ENCODE measurements at places on chromosomes 7 and 10. TPM values are rescaled to one million over a fixed set of nuclear protein-coding genes. Genes with fewer than 3 reads are reported as not detected.
A peak's percentile ranks its signal among the peaks of the same experiment; 100 is the strongest.

The FGL2 gene
- total RNA-seq: 3.1 TPM

The FBXL13 gene
- 0.66 TPM for total RNA-seq

The DEPP1 gene
- 0.11 TPM for total RNA-seq

The CPVL gene
- 1.0 TPM for total RNA-seq

DNA sequence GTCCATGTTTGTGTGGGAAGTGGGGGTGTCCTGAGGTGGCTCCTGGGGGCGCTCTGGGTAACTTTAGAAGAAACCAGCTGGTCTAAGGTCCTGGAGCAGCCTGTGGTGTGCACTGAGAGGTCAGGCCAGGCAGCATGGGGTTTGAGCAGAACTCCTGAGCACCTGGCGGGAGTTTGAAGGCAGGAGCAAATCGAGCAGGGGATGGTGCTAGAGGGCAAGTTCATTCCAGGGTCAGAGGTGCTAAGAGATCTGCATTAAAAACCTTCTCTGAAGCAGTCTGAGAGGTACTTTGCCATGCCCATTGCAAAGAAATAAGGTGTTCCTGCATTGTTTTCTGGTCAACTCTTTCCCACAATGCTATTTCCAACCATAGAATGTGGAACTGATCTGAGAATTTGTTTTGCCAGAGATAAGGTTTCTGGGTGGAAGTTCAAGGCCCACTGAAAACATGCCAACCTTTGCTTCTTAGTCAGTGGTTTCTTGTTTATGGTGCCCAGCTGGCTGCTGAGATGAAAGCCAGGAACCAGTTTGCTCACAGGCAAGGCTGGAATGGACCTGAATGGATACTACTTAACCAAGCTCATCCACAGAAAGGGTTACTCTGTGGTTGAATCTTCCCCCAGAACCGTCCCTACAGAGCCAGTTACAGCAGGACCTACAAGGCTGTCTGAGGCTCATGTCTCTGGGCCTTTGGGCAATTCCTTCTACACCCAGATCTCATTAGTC is 136.3 kb upstream of the TMEM72 start:
- no peaks in the 10 kb centered on the region for H3K36me3 ChIP-seq
- H3K4me1 ChIP-seq: no peaks in the 10 kb centered on the region
- H3K27me3 ChIP-seq: peaks cover 6% of the 10 kb centered on the region
- no peak for DNase-seq
- H3K4me3 ChIP-seq: no peak overlapping the region
- H3K27ac ChIP-seq: no peak overlapping the region

GRCh38 chr10:75662715-75663114 is 231.3 kb downstream of the LRMDA start:
- H3K36me3 ChIP-seq: no peaks in the 10 kb centered on the region
- H3K4me3 ChIP-seq: no peak overlapping the region
- H3K4me1 ChIP-seq: no peaks in the 10 kb centered on the region
- no peak for DNase-seq
- no peak overlapping the region for H3K27ac ChIP-seq
- no peaks in the 10 kb centered on the region for H3K27me3 ChIP-seq

DNA sequence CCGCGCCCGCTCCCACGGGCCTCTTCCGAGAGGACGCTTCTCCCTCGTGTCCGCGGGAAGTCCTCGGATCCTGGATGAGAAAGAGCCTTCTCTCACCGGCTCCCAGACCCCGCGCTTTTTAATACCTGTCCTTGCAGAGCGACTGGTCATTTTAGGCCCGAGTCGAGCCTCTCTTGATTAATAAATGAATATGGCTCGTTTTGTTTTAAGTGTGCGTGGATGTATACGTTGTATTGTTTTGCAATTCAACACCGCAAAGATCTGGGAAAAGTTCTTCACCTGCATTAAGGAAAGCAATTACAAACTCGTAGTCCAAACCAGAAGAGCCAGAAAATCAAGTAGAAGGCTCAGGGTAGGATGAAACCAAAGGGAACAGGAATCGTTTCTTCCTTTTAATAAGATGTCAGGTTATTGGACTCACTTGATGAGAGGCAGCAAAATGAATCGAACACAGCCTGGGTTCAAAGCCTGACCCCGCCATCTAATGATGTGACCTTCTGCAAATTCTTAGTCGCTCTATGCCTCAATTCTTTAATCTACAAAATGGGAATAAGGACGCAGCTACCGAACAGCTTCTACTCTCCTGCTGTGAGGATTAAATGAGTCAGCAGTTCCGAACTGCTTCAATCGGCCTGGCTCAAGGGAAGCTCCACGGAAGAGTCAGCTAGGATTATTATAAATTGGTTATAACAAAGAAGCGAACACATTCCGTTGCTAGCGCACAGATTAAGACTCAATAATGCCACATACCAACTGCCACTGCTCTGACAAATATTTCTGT is 277.8 kb upstream of the NEBL start:
- no peaks in the 10 kb centered on the region for H3K36me3 ChIP-seq
- no peak overlapping the region for H3K4me3 ChIP-seq
- no peak for DNase-seq
- H3K27me3 ChIP-seq: no peaks in the 10 kb centered on the region

GRCh38 chr10:72344932-72345331 is 9.8 kb downstream of the DNAJB12 start:
- H3K4me1 ChIP-seq: peaks cover 15% of the 10 kb centered on the region
- DNase-seq: no peak
- peaks cover 21% of the 10 kb centered on the region for H3K36me3 ChIP-seq

DNA sequence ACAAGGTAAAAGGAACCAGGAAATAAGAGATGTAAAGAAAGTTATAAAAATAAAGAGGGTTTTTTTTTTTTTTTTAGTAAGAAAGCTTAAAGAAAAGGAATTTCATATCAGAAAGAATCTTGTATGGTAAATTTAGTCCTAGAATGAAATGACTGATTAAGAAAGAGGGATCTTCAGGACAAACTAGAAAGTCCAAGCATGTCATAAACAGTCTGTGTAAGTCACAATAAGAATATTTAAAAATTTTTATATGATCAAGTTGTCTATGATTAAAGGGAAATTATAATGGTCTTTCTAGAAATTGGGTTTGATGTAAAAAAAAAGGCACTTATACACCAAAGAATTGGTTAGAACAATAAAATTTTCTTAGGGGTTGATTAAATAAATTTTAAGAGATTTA is 289.5 kb downstream of the XPNPEP1 start:
- H3K27me3 ChIP-seq: no peaks in the 10 kb centered on the region
- H3K36me3 ChIP-seq: no peaks in the 10 kb centered on the region
- H3K4me3 ChIP-seq: no peak overlapping the region

- H3K27me3 ChIP-seq: no peaks in the 10 kb centered on the region
- DNase-seq: no peak
- no peak overlapping the region for H3K27ac ChIP-seq
- no peak overlapping the region for H3K4me3 ChIP-seq
These were observed 450.6 kb upstream of the AUTS2 start for GRCh38 chr7:69147631-69148030.

GRCh38 chr7:88361357-88361756 is 54.7 kb upstream of the STEAP4 start:
- no peak for DNase-seq
- H3K4me1 ChIP-seq: no peaks in the 10 kb centered on the region
- no peaks in the 10 kb centered on the region for H3K36me3 ChIP-seq
- no peaks in the 10 kb centered on the region for H3K27me3 ChIP-seq

DNA sequence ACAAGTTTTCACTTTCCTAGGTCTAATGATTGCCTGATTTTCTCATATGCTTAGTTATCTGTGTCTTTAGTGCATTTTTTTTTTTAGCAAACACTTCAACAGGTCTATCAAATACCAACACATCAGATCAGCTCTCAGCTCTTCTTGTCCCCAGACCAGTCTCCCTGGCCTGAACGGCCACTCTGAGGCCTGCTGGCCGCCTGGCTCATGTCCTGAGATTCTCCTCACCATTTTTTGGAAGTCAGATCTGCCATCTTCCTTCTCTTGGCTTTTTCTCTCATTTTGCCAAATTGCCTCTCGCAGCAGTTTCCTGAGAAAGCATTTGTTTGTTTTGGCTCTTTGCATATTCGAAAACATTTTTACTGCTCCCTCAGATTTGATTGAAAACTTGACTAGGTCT is 29.3 kb downstream of the PPP2R2D start:
- no peaks in the 10 kb centered on the region for H3K36me3 ChIP-seq
- peaks cover 64% of the 10 kb centered on the region for H3K4me1 ChIP-seq
- no peaks in the 10 kb centered on the region for H3K27me3 ChIP-seq
- no peak overlapping the region for H3K4me3 ChIP-seq
- H3K27ac ChIP-seq: no peak overlapping the region
- no peak for DNase-seq

GRCh38 chr7:114977277-114977676 is 55.4 kb downstream of the MDFIC start:
- H3K27me3 ChIP-seq: no peaks in the 10 kb centered on the region
- DNase-seq: no peak
- no peaks in the 10 kb centered on the region for H3K36me3 ChIP-seq
- H3K4me3 ChIP-seq: no peak overlapping the region

DNA sequence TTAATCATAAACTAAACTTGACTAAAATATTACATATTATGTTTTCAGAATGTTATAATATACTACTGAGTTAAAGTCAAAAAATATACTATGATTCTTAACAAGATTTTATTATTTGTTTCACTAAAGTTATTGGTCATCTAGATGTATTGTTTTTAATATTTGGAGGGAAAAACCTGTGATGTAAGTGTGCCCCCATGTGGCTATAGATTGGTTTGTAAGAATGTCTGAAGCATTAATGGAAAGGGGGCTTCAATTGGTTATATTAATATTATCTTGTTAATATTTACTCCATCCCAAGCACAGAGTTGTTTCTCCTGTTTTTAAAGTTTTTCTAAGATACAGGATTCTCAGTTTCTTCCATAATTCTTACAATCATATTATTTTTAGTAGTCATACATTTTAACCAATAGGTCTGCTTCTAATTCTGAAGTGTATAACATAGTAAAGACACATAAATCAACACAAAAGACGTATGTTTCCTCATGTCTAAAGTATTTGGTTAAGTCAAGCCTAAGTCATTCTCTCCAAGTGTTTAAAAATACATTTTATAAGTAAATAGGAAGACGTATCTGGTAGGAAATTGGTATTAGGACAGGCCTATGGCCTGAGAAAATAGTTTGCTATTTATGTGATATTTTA is 58.0 kb downstream of the GNAT3 start:
- no peaks in the 10 kb centered on the region for H3K27me3 ChIP-seq
- H3K27ac ChIP-seq: no peak overlapping the region
- H3K36me3 ChIP-seq: no peaks in the 10 kb centered on the region
- H3K4me3 ChIP-seq: no peak overlapping the region
- H3K4me1 ChIP-seq: no peaks in the 10 kb centered on the region

DNA sequence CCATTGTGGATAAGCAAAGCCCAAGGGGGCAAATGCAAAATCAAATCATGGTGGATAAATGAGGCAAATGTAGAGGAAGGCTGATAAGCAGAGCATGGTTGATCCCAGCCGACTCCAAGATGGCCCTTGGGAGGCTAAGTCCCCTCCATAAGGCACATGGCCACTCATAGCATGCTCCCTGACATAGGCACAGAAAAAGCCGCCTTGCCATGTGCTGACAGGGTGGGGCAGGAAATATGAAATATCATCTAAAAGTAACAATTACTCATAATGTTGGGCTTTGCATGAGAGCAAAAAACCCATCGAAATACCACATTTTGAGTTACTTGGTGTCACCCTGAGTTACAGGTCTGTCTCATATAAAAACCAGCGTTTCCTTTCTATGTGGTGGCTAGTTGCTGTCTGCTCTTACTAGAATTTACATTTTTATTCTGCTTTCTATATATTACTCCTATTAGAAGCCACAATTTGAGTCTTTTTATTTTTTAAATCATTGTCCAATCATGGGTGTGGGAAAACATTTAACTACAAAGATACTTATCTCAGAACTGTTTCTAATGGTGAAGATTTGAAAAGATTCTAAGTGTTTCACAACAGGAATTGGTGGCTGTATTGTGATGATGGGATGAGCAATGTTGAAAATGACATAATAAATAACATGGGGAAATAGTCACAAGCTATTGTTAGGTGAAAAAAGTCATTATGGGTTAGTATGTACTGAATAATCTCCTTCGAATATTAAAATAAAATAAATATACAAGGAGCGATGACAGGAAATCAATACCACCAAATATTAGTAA is 102.7 kb downstream of the CUBN start:
- peak overlapping the region; percentile 77 for H3K27ac ChIP-seq
- peak overlapping the region; percentile 12 for H3K4me3 ChIP-seq
- H3K4me1 ChIP-seq: peaks cover 76% of the 10 kb centered on the region
- H3K36me3 ChIP-seq: no peaks in the 10 kb centered on the region

GRCh38 chr10:97876402-97876801 is 26.8 kb downstream of the GOLGA7B start:
- no peaks in the 10 kb centered on the region for H3K36me3 ChIP-seq
- no peaks in the 10 kb centered on the region for H3K4me1 ChIP-seq
- no peaks in the 10 kb centered on the region for H3K27me3 ChIP-seq
- H3K4me3 ChIP-seq: no peak overlapping the region

- H3K27ac ChIP-seq: no peak overlapping the region
- peaks cover 5% of the 10 kb centered on the region for H3K36me3 ChIP-seq
- no peaks in the 10 kb centered on the region for H3K27me3 ChIP-seq
- no peak for DNase-seq
These were observed 61.4 kb downstream of the GBF1 start for GRCh38 chr10:102306710-102307109.

DNA sequence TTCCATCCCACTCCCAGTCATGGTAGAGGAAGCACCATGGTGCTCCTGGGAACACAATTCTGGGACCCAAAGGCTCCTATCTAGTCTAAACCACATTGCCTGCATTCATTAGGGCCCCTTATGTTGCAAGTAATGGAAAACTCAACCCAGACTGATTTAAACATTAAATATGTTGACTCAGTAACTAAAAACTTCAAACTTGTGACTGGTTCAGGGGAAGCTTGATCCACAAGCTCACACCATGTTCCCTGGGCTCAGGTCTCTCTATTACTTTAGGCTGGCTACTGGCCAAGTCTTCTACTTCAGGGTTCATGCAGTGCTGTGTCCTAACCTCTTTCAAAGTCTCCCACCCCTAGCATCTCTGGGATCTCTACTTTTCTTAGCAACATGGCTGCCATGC is 13.1 kb downstream of the WNT16 start:
- H3K4me1 ChIP-seq: no peaks in the 10 kb centered on the region
- H3K36me3 ChIP-seq: no peaks in the 10 kb centered on the region
